ENCODE measurements at places on chromosomes 11 and 22. TPM values are rescaled to one million over a fixed set of nuclear protein-coding genes. Genes with fewer than 3 reads are reported as not detected.

GRCh38 chr11:17014321-17014832 lies at the start of gene PLEKHA7:
PLEKHA7 (minus strand) TSS chr11:17014414; CDS start chr11:17014401, 13 bp downstream.
- DNase-seq = peak; percentile 13

GRCh38 chr22:31625661-31626426 lies 36.2 kb downstream of the PISD start:
- DNase-seq = no peak

Gene PTPRCAP
- 94.5 TPM for total RNA-seq

DNA sequence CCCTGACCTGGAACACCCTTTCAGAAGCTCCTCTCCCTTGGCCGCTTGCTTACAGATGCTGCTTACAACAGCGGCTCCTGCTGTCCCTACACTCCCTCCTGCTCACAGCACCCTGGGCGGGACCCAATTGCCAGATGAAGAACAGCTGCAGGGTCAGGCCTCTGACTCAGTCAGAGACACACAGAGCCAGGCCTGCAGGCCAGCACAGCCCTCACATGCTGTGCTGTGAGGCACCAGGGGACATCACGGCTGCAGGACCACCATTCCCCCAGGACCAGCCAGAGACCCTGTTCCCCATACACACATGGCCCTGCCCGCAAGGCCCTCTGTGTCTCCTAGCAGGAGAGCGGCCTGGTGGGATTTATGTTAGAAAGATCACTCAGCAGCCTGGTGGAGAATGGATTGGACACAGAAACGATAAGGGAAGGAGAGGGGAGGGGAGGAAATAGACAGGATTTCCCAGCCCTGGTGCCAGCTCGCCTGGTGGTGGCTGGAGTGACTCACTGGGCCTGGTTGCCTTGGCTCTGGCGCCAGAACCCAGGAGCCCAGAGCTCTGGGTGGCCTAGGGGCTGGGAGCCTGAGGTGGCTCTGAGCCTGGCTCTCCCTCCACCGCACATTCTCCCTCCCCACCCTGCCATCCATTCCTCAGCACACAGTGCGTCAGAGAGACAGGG lies 6.7 kb downstream of the CAPN5 start:
- no peak for DNase-seq

Gene HBG1
- total RNA-seq = not detected

GRCh38 chr11:72737336-72737735 lies 14.9 kb downstream of the ARAP1 start:
- no peak for DNase-seq

DNA sequence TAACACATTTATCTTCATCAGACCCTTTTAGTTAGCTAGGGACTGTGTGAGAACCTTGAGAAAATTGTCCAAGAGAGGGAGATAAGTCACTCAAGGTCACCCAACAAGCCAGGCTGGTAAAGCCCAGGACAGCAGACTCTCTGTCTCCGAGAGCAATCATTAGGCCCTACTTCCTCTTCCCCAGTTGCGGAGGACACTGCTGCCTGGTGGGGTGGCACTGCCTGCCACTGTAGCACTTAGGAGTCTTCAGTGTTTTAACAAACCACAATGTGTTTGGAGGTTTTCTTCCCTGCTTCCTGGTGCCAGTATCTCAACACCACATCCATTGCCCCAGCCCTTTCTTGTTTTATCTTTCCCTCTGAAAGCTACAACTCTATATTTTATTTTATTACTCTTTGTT lies 132.1 kb upstream of the LDLRAD3 start:
- no peak for DNase-seq

GRCh38 chr11:22635689-22636088 lies 10.1 kb upstream of the FANCF start:
- DNase-seq = no peak

- no peak for DNase-seq
Observed at GRCh38 chr22:38823076-38823475, 20.8 kb downstream of the NPTXR start.

GRCh38 chr22:49827853-49828598 lies at the start of gene BRD1:
BRD1 (minus strand) TSS chr22:49827873; CDS start chr22:49824317, 3,556 bp downstream.
- DNase-seq = peak; percentile 70

DNA sequence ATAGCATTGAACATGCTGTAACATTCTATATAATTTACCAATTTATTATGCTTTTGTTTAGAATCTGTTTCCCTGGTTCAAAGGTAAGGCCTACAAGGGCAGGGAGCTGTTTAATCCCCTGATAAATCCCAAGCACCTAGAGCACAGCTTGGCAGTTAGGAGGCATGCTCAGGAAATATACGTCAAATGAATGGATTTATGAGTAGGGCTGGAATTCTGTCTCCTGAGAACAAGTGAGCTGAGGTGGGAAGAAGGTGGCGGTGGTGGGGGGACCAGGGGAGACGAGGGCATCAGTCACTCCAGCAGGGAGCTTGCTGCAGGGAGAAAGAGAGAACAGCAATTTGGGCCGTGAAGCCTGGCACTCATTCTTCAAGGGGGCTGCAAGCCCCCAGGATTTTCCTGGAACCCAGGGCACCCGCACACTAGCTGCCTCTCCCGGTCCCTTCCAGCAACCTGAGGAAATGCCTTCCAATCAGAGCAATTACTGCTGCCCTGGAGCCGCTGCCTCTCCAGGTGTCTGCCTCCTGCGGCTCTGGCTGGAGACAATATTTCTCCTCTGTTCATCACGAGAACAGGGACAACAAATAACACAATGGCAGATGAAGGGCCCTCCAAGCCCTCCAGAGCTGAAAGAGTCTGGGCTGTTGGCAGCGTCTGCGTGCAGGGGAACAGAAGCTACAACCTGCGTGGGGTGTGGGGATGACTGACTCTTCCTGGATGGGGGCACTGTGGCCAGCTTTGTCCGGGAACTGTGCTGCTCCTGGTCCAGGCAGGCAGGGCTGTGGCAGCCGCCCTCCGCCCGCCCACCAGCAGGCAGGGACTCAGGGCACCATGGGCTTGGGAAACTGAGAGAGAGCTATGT lies 233.4 kb downstream of the ST3GAL4 start:
- DNase-seq = no peak

- no peak for DNase-seq
Observed at GRCh38 chr11:27088353-27088752, 47.7 kb downstream of the BBOX1 start.

- peak; percentile 37 for DNase-seq
Observed at GRCh38 chr11:122853971-122854446, 15.7 kb downstream of the CRTAM start.

- DNase-seq = no peak
Observed at GRCh38 chr11:6586434-6587359, 16.7 kb downstream of the RRP8 start.

Gene KIAA1671
- total RNA-seq = 10.8 TPM

Gene RASD2
- 0.28 TPM for total RNA-seq

Gene GRIK4
- not detected for total RNA-seq

DNA sequence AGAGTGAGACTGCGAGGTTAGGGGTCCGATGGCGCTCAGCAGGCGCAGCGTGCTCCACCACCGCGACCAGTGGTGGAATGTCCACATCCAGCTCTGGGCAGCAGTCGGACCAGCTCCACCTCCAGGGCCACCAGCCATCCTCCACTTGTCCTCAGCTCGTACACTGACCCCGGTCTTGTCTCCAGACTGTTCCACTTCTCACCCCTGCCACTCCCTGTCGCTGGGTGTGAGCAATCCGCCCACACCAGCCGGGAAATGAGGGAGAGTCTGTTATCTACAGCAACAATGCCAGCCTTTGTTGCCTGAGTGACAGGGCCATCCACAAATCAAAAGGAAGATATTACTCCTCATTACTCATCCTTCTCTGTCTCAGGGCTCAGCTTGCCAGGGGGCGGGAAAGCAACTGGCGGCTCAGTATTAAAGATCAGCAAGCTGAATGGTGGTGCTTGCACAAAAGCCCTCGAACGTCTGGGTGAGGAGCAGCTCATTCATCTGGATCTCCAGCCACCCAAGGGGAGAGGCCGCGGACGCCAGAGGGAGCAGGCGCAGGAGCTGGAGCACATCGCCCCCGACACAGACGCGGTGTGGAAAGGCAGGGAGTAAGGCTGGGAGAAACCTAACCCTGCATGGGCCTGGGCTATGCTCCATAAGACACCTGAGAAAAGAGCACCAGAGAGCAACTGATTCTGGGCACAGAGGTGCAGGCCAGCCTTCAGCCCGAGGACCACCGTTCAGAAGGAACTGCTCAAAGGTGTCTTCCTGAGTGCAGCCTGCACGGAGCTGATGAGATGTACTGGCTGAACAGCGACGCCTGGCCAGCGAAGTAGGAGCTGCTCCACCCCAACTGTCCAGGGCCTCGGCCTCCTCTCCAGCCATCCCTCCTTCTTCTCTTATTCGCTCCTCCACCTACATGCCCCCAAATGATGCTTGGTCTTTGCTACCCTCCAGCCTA lies 21.9 kb downstream of the IGSF9B start:
- DNase-seq = no peak

- DNase-seq = no peak
Observed at GRCh38 chr11:121887569-121887968, 228.4 kb downstream of the BLID start.

DNA sequence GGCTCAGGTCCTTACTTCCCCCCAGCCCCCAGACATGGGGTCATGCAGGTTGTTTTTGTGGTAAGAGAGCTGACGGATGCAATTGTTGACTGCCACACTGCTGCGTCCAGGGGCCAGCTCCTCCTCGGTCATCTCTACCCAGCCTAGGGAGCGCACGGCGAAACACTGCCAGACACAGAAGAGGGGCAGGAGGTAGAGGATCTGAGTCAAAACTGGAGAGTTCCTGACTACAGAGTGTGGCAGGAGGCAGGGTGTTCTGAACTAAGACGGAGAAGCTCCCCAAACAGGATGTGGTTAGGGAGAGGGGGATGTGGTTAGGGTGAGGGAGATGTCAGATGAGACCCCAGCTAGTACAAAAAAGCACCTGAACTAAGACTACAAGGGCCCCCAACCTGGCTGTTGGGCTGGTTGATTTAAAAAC lies 12.3 kb downstream of the SMPD1 start:
- peak; percentile 83 for DNase-seq

DNA sequence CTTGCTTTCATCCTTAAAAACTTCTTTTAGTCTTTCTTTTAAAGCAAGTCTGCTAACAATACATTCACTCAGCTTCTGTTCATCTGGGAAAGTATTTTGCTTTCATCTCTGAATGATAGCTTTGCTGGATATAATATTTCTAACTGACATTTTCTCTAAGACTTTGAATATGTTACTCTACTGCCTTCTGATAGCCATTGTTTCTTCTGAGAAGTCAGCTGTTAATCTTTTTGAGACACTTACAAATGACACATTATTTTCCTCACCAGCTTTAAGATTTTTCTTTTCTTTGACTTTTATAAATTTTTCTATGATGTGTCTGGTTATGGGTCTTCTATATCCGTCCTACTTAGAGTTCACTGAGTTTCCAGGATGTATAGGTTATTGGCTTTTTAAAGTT lies 643.1 kb downstream of the KCNA4 start:
- DNase-seq = no peak

Gene IFITM10
- 0.91 TPM for total RNA-seq

DNA sequence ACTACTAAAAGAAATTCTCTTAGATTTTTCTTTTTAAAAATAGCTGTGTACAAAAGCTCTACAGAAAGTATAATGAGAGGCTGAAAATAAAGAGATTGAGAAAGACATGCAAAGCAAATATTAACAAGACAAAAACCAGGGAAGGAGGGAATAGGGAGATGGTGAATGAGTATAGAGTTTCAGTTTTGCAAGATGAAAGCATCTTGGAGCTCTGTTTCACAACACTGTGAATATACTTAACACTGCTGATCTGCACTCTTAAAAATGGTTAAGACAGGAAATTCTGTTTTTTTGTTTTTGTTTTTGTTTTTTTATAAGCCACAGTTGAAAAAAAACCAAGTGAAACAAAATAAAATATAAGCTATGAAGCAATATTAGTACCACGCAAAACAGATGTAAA lies 5.5 kb downstream of the TMEM218 start:
- no peak for DNase-seq

Data from activated T-cell treated with anti-CD3 and anti-CD28 coated beads, Interleukin-2, amount 50 U/mL, for 72 hours (primary cell).